ENCODE measurements at places on chromosomes 2 and 18.

DNA sequence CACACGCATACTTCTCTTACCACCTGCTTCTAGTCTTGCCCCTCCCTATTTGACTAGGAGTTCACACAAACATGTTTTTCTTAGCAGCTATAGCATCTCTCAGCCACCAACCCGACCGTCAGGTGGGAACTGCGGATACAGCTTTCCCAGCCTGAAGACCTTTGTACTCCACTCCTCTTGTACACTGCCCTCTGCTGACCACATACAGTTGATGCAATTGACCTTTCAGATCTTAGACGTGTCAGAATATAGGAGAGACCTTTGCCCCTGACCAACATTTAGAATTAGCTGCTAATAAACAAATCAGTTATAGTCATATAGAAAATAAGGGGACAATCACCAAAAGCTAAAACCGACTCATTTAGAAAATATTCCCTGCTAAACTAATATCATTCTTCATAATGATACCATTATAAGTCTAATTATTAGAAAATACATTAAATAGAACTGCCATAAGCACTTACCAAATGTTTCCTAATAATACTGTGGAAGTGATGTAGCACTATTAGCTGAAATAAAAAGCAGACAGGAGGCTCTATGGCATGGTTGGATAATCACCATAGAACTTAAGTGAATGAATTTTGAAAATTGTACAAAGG lies 208.4 kb downstream of the RAD51AP2 start:
- DNase-seq, result peak; percentile 51

- DNase-seq, result no peak
Observed at GRCh38 chr2:161112908-161113307, 47.3 kb upstream of the TANK start.

GRCh38 chr18:55786651-55787272 lies 198.8 kb upstream of the TCF4 start:
- no peak for DNase-seq

GRCh38 chr2:181536730-181537129 lies 79.5 kb downstream of the ITGA4 start:
- no peak for DNase-seq

DNA sequence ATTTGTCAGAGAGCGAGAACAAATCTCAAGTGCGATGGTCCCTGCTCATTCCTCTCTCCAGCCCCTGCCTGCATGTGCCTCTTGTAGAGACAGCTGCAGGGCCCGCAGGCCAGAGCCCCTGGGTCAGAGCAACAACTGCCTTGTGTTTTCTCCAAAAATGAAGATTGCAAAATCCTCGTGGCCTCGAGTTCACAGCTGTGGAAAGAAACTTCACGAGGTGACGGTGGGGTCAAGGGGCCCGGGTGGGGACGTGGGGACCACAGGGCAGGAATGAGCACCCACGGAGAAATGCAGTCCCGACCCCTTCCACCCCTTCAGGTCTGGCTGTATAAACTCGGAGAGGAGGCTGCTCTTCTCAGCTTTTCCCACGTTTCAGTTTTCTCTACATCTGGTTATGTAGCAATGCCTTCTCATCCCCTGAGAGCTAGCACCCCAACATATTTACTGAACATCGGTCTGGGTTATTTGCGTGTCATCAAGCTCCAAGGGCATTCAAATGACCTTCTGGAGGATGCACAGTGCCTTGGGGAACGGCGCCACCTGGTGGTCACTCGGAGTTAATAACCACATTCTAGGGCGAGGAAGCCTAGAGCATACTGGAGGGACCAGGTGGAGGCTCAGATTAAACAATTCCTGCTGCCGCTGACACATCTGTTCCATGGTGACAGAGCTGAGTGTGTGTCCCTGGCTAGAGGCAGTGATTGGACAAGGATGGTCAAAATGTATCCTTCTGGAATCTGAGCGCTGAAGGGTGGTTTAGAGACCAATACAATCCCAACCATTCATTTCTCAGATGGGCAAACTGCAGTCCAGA lies 91.4 kb upstream of the CYRIA start:
- peak; percentile 47 for DNase-seq

GRCh38 chr2:202774104-202774503 lies 97.5 kb downstream of the ICA1L start:
- DNase-seq, result no peak

DNA sequence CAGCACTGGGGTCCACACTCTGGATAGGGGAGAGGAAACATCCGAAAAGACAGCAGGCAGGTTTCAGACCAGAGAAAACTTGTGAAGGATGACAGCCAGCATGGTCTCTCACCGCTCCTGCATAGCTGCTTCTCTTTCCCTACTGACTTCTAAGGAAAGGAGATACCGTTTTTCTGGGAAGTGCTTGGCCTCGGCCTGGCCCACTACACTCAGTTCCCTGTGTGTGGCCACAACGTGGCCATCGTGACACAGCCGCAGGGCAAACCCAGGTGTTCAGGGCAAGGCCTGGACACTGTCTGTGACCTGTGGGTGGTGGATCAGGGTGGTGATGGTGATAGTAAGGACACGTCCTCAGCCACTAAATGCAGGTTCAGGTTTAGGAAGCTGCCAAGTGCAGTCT lies 34.2 kb upstream of the ACAA2 start:
- no peak for DNase-seq

DNA sequence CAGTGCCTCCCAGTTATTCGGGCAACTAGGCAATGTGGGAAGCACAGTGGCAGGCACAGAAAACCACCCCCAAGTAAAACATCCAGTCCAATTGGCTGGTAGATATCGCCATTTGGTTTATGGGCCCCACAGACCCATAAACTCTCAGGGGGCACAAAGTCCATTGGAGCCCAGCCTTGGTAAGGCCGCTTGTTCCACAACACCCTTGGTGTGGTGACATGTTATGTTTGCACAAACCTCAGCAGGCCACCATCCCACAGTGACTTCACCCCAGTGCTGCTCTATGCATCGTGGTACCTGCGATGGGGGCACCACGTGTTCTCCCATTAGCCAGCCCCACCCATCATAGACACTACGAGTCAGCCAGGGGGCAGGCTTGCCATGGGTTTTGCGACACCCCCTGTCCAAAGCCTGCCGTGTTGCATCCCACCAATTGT lies 18.5 kb downstream of the PHOSPHO2 start:
- DNase-seq, result no peak

DNA sequence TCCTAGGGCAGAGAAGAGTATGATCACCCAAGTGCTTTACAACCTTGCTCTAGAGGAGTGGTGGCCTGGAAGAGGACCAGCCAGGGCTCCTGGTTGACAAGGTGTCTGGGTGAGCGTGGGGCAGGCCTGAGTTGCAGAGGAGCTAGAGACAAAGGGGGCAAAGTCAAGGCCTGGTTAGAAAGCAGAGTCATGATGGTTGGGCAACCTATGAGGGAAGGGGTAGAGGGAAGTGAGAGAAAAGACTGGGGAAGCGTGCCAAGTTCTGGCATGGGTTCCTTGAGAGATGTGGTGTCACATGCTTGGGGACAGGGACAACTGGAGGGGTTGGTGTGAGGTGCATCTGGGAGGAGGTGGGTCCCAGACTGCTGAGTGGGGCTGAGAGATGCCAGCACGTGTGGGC lies 13.5 kb downstream of the ZFP36L2 start:
- DNase-seq, result no peak

- DNase-seq, result no peak
Observed at GRCh38 chr2:59662127-59662861, 891.2 kb downstream of the BCL11A start.

GRCh38 chr2:122315306-122315705 lies 559.9 kb downstream of the TSN start:
- no peak for DNase-seq

- DNase-seq, result no peak
Observed at GRCh38 chr2:65392609-65393008, 39.8 kb downstream of the SPRED2 start.

GRCh38 chr2:210567279-210567678 lies 10.9 kb downstream of the CPS1 start:
- no peak for DNase-seq

DNA sequence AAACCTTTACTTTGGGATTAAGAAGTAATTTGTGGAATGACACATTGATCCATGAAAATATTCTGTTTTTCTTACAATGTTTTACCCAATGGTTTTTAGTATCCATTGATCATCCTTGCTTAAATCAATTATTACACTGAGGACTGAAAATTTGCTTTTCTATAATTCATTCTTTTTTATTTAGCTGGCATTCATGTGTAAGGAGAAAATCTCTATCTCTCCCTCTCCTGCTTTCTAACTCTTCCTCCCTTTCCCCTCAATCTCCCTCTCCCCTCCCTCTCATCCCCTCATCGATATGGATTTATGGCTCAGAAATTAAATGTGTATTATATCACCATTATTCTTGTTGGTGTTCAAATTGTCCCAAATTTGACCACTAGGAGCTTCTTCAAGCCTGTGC lies 29.7 kb downstream of the GALNT5 start:
- no peak for DNase-seq

DNA sequence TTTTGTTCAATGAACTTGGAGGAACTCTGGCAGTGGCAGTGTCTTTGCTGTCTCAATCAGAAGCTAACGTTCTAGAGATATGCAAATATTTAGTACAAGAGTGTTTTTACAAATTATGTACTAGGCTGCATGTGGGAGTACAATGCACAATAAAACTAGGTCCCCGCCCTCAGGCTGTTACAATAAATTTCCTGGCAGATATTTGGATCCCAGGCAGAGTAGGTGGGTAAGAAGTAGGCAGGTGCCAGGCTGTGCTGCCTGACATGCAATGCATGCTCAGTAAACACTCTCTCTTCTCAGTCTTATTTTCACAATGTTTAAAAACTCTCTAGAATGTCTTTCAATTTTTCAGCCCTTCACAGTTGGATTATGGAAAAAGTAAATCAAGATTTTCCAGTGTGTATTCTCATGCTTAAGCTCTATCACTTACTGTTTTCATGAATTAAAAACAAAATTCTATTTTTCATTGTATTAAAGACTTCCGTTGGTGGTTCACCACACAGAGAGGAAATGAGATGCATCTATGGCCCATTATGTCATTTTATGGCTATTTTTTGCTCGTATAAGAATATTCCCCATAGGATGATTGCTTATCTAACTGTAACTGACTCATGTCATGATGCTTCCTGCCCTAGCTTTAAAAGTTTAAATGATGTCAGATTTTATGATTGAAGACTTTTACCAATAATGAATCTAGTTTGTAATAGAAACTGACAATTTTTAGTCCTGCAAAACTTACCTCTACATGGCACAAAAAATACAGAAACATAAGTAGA lies 346.1 kb downstream of the RND3 start:
- DNase-seq, result peak; percentile 65

- DNase-seq, result peak; percentile 10
Observed at GRCh38 chr2:232296776-232297525, 81.6 kb upstream of the ALPP start.

GRCh38 chr18:63249771-63250170 lies 69.8 kb downstream of the BCL2 start:
- no peak for DNase-seq

DNA sequence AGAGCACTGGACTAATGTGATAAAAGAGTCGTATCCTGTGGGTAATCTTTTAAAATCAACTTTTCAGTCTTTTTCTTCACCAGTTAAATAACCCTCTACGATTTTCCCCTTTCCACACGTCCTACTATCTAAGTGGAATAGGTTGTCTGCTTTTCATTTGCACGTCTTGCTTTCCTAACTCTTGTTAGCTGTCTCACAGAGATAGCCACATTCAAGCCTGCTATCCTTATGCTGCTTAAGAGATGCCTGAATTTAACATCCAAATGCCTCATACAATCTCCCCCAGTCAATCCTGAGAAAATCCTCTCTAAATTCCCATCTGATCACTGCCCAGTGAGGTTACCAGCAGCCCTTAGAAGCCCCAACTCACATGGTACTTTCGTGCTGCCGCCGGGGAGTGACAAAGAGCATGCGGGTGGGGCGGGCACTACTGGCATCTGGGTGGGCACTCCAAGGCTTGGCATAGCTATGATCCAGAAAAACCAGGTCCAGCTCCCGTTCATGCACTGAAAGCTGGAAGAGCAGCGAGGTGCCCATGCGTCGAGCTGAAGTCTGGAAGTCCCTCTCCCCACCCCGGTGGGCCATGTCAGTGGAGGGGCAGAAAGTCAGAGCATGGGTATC lies 1.5 kb downstream of the KANSL3 start:
- DNase-seq, result no peak
